OCI-LY7 (cell line): ENCODE measurements at places on chromosomes 11 and 22. TPM values are rescaled to one million over a fixed set of nuclear protein-coding genes. Genes with fewer than 3 reads are reported as not detected.

ACTN3 gene
- total RNA-seq, result 0.15 and 0.27 TPM in 2 replicates

DLG2 gene
- 8.0 and 8.2 TPM in 2 replicates for total RNA-seq

CBX7 gene
- 19.6 and 31.5 TPM in 2 replicates for total RNA-seq

HBG1 gene
- not detected in 2 replicates for total RNA-seq

CDC42BPG gene
- 3.5 and 5.1 TPM in 2 replicates for total RNA-seq

GLYAT gene
- total RNA-seq, result not detected in 2 replicates
